Activated CD8-positive, alpha-beta memory T cell treated with anti-CD3 and anti-CD28 coated beads, Interleukin-2, amount 50 U/mL, for 48 hours (primary cell): ENCODE measurements at places on chromosomes 6 and 20.
A peak's percentile ranks its signal among the peaks of the same experiment; 100 is the strongest.

GRCh38 chr6:55902796-55903195 is 27.4 kb upstream of the BMP5 start:
- no peak for DNase-seq

GRCh38 chr6:43254138-43254817 is 11.0 kb downstream of the TTBK1 start:
- DNase-seq, result no peak

DNA sequence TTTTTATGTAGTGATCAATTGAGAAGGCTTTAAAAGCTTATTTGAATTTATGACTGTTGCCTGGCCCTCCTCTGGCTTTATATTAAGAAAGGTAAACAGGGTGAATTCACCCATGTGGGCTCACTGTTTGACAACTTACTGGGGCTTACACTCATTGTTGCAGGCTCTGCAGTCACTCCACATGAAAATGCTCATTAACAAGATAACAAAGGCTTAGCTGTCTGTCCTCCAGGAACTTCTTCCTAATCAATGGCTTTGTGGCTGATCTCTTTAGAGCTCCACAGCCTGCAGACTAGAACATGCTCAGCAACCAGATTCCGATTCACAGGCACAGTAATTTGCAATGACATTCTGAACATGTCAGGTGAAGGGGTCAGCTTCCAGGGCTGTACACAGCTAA is 323.2 kb upstream of the MAN1A1 start:
- no peak for DNase-seq

DNA sequence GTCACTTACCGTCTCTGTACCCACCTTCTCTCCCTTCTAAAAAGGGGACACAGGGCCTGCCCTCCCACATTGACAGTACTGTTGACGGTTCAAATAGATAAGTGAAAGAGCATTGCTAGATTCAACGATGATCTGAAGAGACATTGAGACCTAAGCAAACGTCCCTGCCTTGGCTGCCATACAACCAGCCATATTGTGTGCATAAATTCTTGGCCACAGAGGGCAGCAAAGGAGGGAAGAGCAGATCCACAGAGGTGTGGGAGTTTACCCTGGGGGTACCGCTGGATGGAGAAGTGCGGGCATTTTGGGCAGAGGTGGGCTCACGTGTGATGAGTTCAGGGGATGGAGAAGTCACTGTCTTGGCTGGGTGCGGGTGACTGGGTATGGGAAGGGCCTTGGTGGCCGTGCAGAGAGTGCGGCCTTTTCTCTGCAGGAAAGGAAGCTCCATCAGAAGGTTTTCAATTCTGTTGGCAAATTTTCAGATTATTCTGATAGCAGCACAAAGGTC is 85.6 kb downstream of the POPDC3 start:
- DNase-seq, result no peak

- DNase-seq, result no peak
Measured at GRCh38 chr20:3464166-3464565, 6.7 kb upstream of the ATRN start.

GRCh38 chr20:38873050-38873581 is 53.1 kb upstream of the FAM83D start:
- DNase-seq, result peak; percentile 88

GRCh38 chr20:1469925-1470571 is 3.4 kb upstream of the NSFL1C start:
- DNase-seq, result no peak

DNA sequence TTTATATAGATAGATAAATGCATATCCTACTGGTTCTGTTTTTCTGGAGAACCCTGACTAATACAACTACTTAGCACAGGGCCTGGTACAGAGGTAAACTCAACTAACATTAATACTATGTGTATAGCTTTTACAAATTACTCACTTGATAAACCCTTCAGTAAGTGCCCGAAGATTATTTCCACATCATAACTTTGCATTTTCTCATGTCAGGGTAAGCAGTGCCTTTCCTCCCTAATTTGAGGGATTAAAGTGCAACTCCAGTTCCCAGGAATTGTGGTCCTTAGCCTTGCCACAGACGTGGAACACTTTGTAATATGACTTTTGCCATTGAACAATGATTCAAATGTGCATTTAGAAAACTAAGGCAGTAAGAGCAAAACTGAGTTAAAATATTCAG is 147.5 kb upstream of the SMLR1 start:
- DNase-seq, result no peak

GRCh38 chr20:2693286-2694007 is 867 bp downstream of the EBF4 start:
- peak; percentile 69 for DNase-seq

DNA sequence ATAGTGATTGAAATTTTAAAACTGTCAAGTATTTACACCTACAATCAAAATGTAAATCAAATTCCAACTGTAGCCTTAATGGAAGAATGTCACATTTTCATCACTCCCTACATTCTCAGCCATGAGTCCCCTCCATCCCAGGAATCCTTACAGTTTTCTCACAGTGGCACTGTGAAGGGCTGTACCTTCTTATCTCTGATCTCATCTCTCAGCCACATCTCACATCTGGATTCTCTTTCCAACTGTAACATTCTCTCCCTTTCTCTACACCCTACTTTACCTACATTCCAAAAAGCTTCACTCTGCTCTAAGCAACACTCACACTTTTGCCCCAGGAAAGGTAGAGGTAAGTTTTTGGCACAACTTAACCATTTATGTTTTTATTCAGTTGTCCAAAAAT is 8.9 kb upstream of the MARCKS start:
- no peak for DNase-seq

- DNase-seq, result no peak
Measured at GRCh38 chr6:147212622-147213021, 8.4 kb downstream of the STXBP5 start.

DNA sequence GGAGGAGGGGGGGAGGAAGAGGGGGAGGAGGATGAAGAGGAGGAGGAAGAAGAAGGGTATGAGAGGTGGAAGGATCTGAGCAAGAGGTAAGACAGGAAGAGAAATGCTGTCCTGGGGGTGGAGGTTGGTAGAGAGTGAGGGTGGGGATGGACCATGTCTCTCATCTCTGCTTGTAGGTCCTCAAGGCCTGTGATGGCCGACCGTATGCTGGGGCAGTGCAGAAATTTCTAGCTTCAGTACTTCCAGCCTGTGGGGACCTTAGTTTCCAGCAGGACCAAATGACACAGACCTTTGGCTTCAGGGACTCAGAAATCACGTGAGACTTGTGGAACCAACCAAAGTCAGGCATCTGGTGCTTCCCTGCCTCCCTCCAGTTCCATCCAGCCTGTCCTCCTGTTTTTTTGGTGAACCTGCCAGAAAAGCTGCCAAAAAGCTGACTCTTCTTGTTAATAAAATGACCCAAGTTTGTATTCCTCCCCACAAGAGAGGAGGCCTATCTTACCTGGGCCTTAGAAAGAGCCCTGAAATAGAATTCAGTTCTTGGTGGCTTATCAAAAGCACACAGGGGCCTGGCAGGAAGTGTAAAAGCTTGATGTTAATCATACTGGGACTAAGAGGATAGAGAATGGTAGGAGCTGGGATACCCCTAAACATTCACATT is 2.5 kb upstream of the C4A start:
- no peak for DNase-seq

GRCh38 chr6:83431545-83432155 is 799 bp upstream of the ME1 start:
- no peak for DNase-seq

GRCh38 chr6:7887278-7887991 is 23.2 kb downstream of the TXNDC5 start:
- no peak for DNase-seq

DNA sequence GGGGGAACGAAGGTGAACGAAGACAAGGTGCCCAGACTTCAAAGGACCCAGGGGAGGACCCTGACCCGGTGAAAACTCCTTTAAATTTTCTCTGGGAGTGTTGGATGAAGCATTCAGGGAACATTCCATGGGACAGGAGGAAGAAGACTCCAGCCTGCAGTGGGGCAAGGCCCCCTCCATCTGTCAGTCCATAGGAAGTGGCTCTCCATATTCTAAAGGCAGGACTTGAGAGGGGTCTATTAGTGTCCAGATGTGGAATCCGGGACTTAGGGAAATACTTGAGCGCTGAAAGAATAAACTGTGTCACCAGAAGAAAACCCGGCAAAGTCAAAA is 3.2 kb upstream of the BPIFA2 start:
- DNase-seq, result no peak

DNA sequence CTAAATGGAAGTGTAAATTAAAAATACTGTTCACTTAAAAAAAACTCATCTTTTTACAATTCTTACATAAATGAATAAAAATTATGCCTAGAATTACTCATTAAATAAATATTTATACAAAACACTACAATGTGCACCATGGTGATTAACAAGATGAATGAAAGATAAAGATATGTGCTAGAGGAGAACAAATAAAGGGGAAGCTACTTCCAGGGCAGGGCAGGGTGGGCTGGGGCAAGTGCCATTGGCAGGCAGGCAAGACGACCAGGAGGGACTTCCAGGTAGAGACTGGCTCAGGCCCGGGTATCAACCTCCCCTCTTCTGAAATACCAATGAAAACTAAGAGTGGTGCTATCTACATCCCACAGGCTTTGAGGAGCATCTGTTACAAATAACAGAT is 20.4 kb downstream of the PREP start:
- no peak for DNase-seq

- no peak for DNase-seq
Measured at GRCh38 chr6:85002847-85003246, 238.4 kb upstream of the TBX18 start.

- no peak for DNase-seq
Measured at GRCh38 chr20:32040142-32040953, 11.7 kb upstream of the HCK start.

- DNase-seq, result no peak
Measured at GRCh38 chr6:27140999-27141528, 106.4 kb upstream of the PRSS16 start.

DNA sequence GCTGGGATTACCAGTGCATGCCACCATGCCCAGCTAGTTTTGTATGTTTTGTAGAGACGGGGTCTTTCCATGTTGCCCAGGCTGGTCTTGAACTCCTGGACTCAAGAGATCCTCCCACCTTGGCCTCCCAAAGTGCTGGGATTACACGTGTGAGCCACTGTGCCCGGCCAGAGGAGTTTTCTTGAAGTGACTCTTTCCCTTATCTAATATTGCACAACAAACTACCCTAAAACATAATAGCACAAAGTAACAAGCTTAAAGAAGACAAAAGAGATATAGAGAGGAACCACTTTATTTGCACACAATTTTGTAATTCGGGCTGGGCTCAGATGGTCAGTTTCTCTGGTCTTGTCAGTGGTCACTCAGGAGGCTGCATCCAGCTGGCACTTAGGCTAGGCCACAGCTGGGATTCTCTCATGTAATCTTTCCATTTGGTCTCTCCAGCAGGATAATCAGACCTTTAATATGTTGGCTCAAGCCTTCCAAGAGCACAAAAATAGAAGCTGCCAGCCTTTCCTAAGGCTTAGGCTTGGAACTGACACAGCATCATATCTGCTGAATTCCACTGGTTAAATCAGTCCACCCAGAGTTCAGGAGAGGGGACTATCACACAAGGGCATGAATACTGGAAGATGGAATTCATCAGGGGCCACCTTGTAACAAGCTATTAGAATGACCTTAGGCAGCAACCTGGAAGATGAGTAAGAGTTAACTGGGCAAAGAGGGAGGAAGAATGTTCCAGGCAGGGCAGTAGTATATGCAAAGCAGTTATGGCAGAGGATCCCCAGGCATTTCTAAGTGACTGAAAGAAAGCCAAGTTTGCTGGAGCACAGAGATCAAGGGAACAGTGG is 56.7 kb upstream of the PNRC1 start:
- no peak for DNase-seq

GRCh38 chr6:3721810-3722621 is 29.5 kb downstream of the PXDC1 start:
- no peak for DNase-seq

GRCh38 chr20:9126527-9126926 is 57.6 kb downstream of the PLCB4 start:
- no peak for DNase-seq

DNA sequence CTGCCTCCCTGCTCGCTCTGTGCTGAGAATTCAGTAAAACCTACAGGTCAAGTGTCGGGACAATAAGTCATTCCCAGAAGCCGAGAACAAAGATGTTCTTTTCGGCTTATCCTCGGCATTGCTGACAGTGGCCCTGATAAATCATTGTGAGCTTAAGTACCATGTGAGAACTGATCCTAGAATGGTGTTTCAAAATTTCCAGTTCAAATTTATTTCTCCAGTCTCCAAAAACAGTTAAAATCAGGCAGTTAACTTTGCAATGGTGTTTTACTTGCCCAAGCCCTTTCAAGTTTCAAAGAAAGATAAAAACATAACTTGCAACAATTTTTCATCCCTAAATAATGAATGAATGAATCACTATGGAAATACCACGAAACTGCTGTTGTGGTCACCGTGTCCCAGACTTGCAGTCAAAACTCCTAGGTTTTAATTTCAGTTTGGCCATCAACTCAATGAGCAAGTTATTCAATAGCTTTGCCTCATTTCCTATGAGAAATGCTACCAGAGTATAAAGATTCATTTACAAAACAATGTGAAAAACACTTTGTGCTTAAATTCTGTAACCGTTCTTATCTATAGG is 4.3 kb downstream of the ATP5F1E start:
- no peak for DNase-seq
